Activated CD4-positive, alpha-beta memory T cell treated with anti-CD3 and anti-CD28 coated beads, Interleukin-2, amount 10 ng/mL, durations not matched to agents 7 days and 5 days (primary cell): ENCODE measurements at places on chromosomes 11 and 22.

- DNase-seq = no peak
- H3K27ac ChIP-seq = no peak overlapping the region
- H3K4me3 ChIP-seq = no peak overlapping the region
- no peaks in the 10 kb centered on the region for H3K4me1 ChIP-seq
- H3K27me3 ChIP-seq = no peaks in the 10 kb centered on the region
Measured at GRCh38 chr11:30257058-30257457, 26.2 kb downstream of the FSHB start.

- H3K4me1 ChIP-seq = no peaks in the 10 kb centered on the region
- H3K27ac ChIP-seq = no peak overlapping the region
- no peaks in the 10 kb centered on the region for H3K27me3 ChIP-seq
- H3K36me3 ChIP-seq = no peaks in the 10 kb centered on the region
- H3K4me3 ChIP-seq = no peak overlapping the region
Measured at GRCh38 chr11:133263332-133263731, 269.0 kb downstream of the OPCML start.

GRCh38 chr11:124179310-124179709, 3.8 kb upstream of the OR10D3 start:
- H3K4me1 ChIP-seq = no peaks in the 10 kb centered on the region
- H3K4me3 ChIP-seq = no peak overlapping the region
- DNase-seq = no peak
- H3K36me3 ChIP-seq = no peaks in the 10 kb centered on the region
- H3K27ac ChIP-seq = no peak overlapping the region
- H3K27me3 ChIP-seq = peaks cover 8% of the 10 kb centered on the region

DNA sequence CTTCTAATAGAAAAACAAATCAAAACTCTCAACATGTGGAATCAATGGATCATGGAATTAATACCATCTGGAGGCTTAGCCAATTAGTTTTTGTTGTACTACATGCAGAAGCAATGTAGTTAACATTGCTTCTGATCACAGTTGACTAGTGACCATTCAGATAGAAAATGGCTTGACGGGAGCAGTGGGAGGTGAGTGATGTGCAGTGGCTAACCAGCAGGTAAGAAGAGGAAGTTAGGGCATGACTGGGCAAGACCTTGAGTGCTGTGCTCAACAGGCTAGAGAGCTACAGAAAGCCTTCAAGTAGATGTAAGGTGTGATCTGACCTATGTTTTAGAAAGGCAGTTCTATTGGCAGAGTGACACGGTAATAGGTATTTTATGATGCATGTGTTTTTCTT, 60.7 kb upstream of the ALKBH3 start:
- no peaks in the 10 kb centered on the region for H3K4me1 ChIP-seq
- H3K36me3 ChIP-seq = peaks cover 15% of the 10 kb centered on the region

- DNase-seq = no peak
- H3K36me3 ChIP-seq = no peaks in the 10 kb centered on the region
- H3K27ac ChIP-seq = no peak overlapping the region
- H3K27me3 ChIP-seq = peaks cover 15% of the 10 kb centered on the region
Measured at GRCh38 chr22:29443861-29444792, 5.7 kb downstream of the RFPL1 start.

DNA sequence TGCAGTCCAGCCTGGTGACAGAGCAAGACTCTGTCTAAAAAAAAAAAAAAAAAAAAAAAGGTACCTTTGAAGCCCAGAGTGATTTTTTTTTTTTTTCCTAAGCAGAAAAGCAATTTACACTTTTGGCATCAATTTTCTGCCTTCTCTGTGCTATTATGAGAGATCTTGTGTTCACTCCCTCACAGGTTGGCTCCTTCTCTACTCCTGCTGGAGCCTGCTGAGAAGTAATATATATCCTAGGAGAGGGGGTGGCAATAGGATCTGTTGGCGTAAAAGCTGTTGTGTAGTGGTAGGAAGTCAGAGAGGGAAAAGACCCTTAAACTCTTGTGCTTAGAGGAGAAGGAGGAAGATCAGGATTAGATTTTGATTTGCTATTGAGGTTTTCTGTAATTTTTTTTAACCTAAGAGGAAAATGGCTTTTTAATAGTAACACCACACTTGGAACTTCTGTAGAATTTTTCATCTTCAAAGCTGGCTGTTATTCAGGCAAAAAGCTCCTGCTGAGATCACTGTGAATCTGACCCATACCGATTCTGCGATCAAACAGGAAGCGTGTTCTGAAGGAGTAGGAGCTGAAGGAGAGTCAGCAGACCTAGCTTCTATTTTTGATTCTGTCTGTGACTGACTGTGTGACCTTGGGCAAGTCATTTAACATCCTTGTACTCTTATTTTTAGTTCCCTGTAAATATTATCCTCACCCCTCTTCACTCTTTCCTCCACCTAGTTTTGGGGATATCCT, 77.7 kb downstream of the TRIM44 start:
- H3K4me1 ChIP-seq = peaks cover 2% of the 10 kb centered on the region
- DNase-seq = no peak
- no peak overlapping the region for H3K4me3 ChIP-seq
- no peak overlapping the region for H3K27ac ChIP-seq
- no peaks in the 10 kb centered on the region for H3K27me3 ChIP-seq

DNA sequence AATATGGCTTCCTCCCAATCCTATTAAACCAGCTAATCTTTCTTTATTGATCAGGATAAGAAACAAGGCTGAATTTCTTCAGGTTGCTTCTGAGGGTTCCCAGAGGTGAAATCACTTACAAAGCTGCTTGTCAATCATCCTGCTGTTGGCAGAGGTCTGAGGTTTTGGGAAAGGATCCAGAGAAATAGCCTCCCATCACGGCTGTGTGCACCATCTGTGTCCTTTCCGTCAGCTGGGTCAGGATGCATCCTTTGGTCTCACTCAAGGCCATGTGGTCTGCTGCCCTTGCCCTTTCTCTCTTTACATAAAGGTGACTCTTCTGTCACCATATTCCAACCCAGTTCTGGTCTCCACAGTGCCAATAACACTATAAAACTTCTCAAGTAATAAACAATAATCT, 113.4 kb upstream of the TEAD1 start:
- no peaks in the 10 kb centered on the region for H3K4me1 ChIP-seq
- DNase-seq = no peak
- H3K27me3 ChIP-seq = peaks cover 11% of the 10 kb centered on the region

DNA sequence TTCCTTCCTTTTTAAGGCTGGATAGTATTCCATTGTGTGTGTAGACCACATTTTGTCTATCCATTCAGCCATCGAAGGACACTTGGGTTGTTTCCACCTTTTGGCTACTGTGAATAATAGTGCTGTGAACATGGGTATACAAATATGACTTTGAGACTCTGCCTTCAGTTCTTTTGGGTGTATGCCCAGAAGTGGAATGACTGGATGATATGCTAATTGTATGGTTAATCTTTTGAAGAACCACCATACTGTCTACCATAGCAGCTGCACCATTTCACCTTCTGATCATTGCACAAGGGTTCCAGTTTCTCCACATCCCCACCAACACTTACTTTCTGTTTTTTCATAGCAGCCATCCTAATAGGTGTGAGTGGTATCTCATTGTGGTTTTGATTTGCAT, 30.3 kb downstream of the SGSM1 start:
- no peak for DNase-seq
- H3K27ac ChIP-seq = no peak overlapping the region
- H3K36me3 ChIP-seq = no peaks in the 10 kb centered on the region
- H3K4me1 ChIP-seq = no peaks in the 10 kb centered on the region
- no peak overlapping the region for H3K4me3 ChIP-seq

DNA sequence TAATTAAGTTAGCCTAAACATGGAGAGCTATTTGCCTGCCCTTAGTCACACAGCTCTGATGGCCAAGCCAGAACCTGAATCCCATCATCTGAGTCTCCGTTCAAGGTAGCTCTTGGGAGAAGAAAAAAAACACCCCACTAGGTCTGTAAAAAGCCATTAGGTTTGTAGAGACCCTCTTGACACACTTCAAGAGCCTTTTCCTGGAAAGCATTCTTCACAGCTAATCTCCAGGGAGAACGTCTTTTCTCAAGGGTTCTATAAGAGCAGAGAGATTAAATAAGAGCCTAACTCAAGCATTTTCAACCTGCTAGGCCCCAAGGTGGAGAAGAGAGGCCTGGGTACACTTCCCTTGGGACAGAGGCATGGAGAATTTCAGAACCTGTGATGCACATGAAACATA, 61.6 kb upstream of the NAV2 start:
- peaks cover 6% of the 10 kb centered on the region for H3K27me3 ChIP-seq
- H3K36me3 ChIP-seq = no peaks in the 10 kb centered on the region
- H3K27ac ChIP-seq = no peak overlapping the region
- no peak for DNase-seq
- H3K4me3 ChIP-seq = no peak overlapping the region
- H3K4me1 ChIP-seq = no peaks in the 10 kb centered on the region

- no peak overlapping the region for H3K4me3 ChIP-seq
- DNase-seq = no peak
- no peaks in the 10 kb centered on the region for H3K36me3 ChIP-seq
- peaks cover 53% of the 10 kb centered on the region for H3K27me3 ChIP-seq
- peaks cover 6% of the 10 kb centered on the region for H3K4me1 ChIP-seq
- H3K27ac ChIP-seq = no peak overlapping the region
Measured at GRCh38 chr11:2149864-2150847, 10.9 kb downstream of the INS start.

DNA sequence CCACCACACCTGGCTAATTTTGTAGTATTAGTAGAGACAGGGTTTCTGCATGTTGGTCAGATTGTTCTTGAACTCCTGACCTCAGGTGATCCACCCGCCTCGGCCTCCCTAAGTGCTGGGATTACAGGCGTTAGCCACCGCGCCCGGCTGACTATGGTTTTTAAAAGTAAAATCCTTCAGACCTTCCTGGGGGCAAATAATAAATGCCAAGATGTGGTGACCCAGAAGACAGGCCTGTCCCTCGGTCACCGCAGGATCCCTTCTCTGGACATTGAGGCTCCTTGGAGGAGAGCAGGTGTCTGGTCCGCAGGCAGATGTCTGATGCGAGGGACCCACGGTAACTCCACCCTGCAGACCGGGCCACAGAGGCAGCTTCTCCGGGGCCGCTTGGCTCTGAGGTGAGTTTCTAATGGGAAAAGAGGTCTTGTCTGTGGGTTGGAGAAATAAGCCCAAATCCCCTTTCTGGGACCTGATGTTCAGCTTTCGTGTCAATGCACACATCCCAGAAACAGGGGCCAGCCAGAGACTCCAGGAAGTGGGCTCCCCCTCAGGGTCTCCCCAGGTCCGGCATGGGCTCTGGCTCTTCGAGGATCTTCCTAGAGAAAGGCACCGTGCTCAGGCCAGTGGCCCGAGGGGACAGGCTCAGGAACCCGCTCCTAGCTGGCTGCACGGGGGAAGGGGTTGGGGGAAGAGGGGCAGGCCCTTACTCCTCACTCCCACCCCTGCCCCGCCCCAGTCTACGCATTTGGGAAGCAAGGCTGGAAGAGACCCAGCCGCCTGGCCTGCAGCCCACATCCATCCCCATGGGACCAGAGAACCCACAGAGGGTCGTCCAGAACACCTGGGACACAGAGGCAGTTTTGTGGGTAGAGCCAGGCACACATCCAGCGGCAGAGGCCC, 100.6 kb downstream of the WNT7B start:
- H3K4me3 ChIP-seq = no peak overlapping the region
- H3K27me3 ChIP-seq = peaks cover 51% of the 10 kb centered on the region
- H3K4me1 ChIP-seq = no peaks in the 10 kb centered on the region
- DNase-seq = no peak
- H3K27ac ChIP-seq = no peak overlapping the region

- no peaks in the 10 kb centered on the region for H3K27me3 ChIP-seq
- H3K27ac ChIP-seq = no peak overlapping the region
- peaks cover 17% of the 10 kb centered on the region for H3K4me1 ChIP-seq
- no peak overlapping the region for H3K4me3 ChIP-seq
- H3K36me3 ChIP-seq = peaks cover 67% of the 10 kb centered on the region
- DNase-seq = no peak
Measured at GRCh38 chr11:64735725-64736259, 8.2 kb downstream of the RASGRP2 start.

DNA sequence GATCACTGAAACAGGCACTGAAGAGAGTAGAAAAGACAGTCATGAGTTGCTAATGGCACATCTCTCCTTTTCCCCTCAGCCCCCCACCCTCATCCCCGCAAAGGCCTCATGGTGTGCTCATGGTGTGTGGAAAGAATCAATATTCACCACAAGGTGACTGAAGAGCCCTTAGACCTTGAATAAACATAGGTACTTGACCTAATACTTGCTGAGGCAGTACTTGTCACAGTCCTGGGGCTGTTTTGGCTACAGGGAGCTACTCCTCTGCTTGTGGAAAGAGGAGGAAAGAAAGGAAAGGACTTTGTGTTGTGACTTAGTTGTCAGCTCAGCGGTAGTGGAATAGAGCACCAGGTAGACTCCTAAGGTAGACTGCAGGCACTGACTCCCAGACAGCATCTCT, 537.8 kb upstream of the CCDC179 start:
- H3K4me1 ChIP-seq = no peaks in the 10 kb centered on the region
- no peaks in the 10 kb centered on the region for H3K36me3 ChIP-seq
- no peak overlapping the region for H3K4me3 ChIP-seq
- no peak for DNase-seq
- H3K27me3 ChIP-seq = no peaks in the 10 kb centered on the region

DNA sequence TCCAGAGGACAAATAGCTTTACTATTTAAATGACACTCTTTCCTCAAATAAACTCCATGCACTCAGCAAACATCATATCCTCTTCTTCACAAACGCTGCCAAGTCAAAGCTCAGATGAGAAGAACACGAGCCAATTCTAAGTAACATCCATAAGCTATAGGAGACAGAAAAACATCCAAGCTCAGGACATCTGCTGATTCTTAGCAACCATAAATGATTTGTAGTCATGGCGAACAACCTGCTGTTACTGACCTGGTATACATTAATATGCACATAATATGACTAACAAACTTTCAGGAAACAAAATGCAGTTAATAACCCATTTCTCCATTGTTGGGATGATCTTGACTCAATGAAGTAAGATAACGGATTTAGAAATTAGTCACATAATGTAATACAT, 6.7 kb downstream of the GALNT18 start:
- DNase-seq = no peak
- H3K27ac ChIP-seq = no peak overlapping the region
- H3K27me3 ChIP-seq = peaks cover 55% of the 10 kb centered on the region
- H3K36me3 ChIP-seq = no peaks in the 10 kb centered on the region

- H3K4me1 ChIP-seq = peaks cover 43% of the 10 kb centered on the region
- no peak overlapping the region for H3K27ac ChIP-seq
- no peak for DNase-seq
- peaks cover 52% of the 10 kb centered on the region for H3K27me3 ChIP-seq
Measured at GRCh38 chr22:45638197-45638596, 33.4 kb upstream of the ATXN10 start.

- no peaks in the 10 kb centered on the region for H3K36me3 ChIP-seq
- H3K27me3 ChIP-seq = no peaks in the 10 kb centered on the region
- no peak for DNase-seq
Measured at GRCh38 chr11:26677566-26677965, 44.3 kb downstream of the SLC5A12 start.

GRCh38 chr11:79159657-79160450, 281.0 kb downstream of the TENM4 start:
- H3K27ac ChIP-seq = no peak overlapping the region
- H3K36me3 ChIP-seq = no peaks in the 10 kb centered on the region
- no peaks in the 10 kb centered on the region for H3K27me3 ChIP-seq
- no peak for DNase-seq
- H3K4me3 ChIP-seq = no peak overlapping the region

GRCh38 chr22:33811208-33811607, 109.1 kb downstream of the LARGE1 start:
- H3K27me3 ChIP-seq = no peaks in the 10 kb centered on the region
- H3K27ac ChIP-seq = no peak overlapping the region
- no peak for DNase-seq
- H3K4me3 ChIP-seq = no peak overlapping the region
- no peaks in the 10 kb centered on the region for H3K4me1 ChIP-seq

GRCh38 chr11:1005928-1006327, 30.6 kb downstream of the MUC6 start:
- DNase-seq = no peak
- no peaks in the 10 kb centered on the region for H3K4me1 ChIP-seq
- H3K36me3 ChIP-seq = peaks cover 39% of the 10 kb centered on the region
- no peaks in the 10 kb centered on the region for H3K27me3 ChIP-seq

GRCh38 chr11:4626207-4627099, 10.8 kb upstream of the OR51D1 start:
- H3K36me3 ChIP-seq = no peaks in the 10 kb centered on the region
- H3K27ac ChIP-seq = no peak overlapping the region
- no peak overlapping the region for H3K4me3 ChIP-seq
